ENCODE measurements at places on chromosomes 13 and 19. TPM values are rescaled to one million over a fixed set of nuclear protein-coding genes. Genes with fewer than 3 reads are reported as not detected.

- peak; percentile 81 for DNase-seq
Measured at GRCh38 chr13:46149272-46150133, 32.5 kb downstream of the LCP1 start.

DNA sequence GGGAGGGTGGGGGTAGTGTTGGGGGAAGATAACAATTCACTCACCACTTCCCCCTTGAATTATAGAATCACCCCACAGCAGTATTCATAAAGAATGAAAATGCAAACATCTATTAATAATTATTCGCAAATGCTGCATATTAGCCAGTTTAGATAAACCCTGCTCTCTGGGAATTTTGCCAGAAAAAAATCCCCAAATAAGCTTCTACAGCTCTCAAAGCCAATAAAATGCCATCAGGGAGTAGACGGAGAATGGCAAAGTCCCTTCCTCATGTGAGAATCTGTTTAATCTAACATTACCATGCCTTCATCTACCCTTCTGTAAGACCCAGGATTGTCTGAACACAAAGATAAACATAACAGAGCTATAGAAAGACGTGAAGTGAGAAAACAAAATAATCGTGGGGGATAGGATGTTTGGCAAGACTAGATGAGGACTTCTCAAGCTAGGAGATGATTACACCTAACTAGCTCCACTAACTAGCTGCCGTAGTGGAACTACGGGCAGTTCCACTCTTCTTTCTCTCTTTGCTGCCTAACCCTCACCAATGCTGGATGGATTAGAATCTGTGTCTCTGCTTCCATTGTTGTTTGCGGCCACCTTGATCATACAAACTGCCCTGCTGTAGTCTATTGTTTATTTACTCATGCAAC is 32.4 kb upstream of the CACNA1A start:
- no peak for DNase-seq

- DNase-seq, result no peak
Measured at GRCh38 chr13:38535261-38535660, 151.6 kb upstream of the FREM2 start.

GRCh38 chr19:15631817-15632216 is 8.9 kb upstream of the CYP4F3 start:
- peak; percentile 30 for DNase-seq

- DNase-seq, result no peak
Measured at GRCh38 chr13:88107570-88107969, 436.4 kb downstream of the SLITRK5 start.

DNA sequence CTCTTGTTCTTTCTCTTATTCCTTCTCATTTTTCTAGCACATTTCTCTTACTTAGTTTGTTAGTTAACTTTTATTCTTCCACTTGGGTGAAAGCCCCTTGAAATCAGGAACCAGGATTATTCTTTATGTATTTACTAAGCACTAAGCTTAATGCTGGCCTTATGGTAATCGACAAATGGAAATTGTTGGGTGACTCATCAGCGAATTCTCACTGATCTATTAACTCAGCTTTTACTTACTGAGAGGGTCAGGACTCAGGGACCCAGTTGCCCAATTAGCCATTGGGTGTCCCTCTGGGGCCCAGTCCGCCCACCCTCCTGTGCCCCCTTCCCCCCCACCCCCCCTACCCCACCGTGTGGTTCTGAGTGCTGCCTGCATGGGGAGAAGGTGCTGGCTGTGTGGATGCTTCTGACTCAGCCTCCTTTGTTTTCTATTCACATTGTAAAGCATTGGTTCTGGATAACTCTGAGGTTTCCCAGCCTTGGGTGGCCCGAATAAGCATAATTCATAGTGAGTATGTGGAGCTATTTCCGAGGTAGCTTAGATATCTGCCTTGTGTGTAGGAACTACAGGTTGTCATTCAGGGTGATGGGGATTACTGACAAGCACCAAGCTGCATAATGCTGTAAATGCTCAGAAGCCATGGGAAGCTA is 240.9 kb downstream of the FGF9 start:
- peak; percentile 30 for DNase-seq

DNA sequence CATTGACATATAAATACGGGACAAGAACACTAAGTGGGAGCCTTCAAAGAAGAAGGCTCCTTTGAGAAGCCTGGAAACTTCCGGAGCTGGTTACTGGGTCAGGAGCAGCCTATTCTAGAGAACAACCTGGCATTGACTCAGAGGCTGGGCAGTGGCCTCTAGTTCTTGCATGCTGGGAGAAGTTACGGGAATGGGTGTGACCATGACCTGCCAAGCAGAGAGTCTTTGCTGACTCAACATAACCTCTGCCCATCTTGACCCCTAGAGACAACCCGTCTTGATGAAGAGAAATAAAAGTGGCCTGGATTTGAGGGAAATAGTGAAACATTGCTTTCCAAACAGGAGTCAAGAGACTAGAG is 21.0 kb downstream of the STARD13 start:
- no peak for DNase-seq

GRCh38 chr19:18919900-18920214 is 342 bp downstream of the DDX49 start:
- no peak for DNase-seq

DNA sequence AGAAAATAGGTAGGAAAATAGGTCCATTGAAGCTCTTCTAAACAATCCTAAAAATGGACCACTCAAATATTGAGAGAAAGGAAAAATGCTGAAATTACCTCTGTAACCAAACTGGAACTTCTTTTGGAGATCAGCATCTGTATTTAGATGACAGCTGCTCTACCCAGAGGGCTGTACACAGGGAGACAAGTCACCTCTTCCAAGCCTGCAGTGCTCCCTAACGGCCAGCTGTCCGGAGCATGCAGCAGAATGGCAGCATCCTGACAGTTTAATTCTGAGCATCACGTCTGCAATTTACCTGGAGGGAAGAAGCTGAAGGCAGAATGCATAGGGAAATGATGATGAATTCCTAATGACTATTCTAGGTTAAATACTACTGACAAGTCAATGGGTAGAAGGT is 62.8 kb upstream of the DIAPH3 start:
- peak; percentile 13 for DNase-seq

The ZNF730 gene
- 4.2 TPM for total RNA-seq

The ZIC2 gene
- 10.9 TPM for total RNA-seq

The SYCN gene
- not detected for total RNA-seq

The STK11 gene
- total RNA-seq, result 83.5 TPM

Measured in Daoy (cell line).